ENCODE measurements at places on chromosomes 12 and 14.
A peak's percentile ranks its signal among the peaks of the same experiment; 100 is the strongest.

- no peak overlapping the region for H3K27ac ChIP-seq
- no peaks in the 10 kb centered on the region for H3K36me3 ChIP-seq
- no peaks in the 10 kb centered on the region for H3K27me3 ChIP-seq
Observed at GRCh38 chr14:55904086-55904485, 214.1 kb upstream of the PELI2 start.

DNA sequence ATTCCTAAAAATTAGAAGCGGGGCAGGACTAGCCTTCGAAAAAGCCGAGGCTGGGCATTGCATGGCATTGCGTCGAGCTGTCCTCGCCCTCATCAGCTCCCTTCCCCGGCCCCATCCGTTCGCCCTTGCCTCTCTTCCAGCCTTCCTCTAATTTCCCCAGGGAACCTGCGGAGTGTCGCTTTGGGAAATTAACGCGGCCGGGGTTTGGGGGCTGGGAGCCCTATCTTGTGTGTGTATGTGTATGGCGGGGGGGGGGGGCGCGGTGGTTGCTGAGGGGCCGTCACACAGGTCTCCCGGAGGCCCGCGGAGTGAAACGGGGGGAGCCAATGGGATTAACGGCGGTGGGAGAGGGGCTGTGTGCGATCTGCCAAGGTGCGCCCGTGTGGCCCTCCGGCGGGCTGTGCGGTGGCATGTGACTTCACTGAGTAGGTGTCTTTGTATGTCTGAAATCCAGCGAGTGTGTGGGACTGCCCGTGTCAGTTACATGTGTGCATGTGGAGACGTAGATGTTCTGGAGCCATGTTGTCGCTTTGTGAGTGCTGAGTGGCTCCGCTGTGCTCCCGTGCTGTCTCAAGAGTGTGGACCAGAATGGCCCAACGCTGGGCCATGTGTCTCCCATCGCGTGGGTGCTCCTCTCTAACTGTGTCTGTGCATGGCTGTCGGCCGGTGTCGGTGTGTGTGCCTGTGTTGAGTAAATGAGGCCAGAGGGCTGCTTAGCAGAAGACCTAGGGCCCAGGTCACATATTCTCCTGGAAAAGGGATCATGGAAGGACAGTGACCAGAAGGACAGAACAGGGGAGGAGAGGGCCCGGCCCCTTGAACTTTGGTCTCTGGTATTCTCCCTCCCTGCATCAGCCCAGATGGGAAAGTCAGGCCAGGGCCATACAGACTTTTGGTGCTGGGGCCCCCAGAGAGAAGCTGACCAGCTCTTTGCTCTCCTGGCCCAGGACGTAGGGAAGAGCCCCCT lies 1.5 kb downstream of the PTMS start:
- H3K4me1 ChIP-seq, result peaks cover 41% of the 10 kb centered on the region
- peaks cover 17% of the 10 kb centered on the region for H3K27me3 ChIP-seq
- no peak overlapping the region for H3K27ac ChIP-seq
- no peaks in the 10 kb centered on the region for H3K36me3 ChIP-seq

DNA sequence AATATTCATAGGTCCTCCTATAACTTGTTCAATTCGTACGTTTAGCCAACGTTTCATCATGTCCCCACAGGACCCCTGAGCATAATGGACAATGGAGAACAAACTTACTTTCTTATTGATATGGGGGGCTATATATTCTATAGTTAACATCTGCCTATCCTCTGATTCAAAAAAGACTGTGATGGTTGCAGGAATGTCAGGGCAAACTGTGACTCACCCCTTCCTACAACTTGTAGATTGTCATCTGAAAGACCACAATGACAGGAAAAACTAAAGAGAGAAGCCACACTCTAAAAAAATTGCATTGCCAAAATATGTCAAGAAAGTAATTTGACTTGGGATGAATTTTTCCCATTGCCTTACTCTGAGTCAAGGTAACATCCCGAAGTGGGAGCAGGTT lies 50.8 kb downstream of the CATSPERB start:
- no peak overlapping the region for H3K4me3 ChIP-seq
- H3K4me1 ChIP-seq, result no peaks in the 10 kb centered on the region
- H3K36me3 ChIP-seq, result no peaks in the 10 kb centered on the region
- DNase-seq, result no peak
- H3K27ac ChIP-seq, result no peak overlapping the region
- peaks cover 2% of the 10 kb centered on the region for H3K27me3 ChIP-seq

DNA sequence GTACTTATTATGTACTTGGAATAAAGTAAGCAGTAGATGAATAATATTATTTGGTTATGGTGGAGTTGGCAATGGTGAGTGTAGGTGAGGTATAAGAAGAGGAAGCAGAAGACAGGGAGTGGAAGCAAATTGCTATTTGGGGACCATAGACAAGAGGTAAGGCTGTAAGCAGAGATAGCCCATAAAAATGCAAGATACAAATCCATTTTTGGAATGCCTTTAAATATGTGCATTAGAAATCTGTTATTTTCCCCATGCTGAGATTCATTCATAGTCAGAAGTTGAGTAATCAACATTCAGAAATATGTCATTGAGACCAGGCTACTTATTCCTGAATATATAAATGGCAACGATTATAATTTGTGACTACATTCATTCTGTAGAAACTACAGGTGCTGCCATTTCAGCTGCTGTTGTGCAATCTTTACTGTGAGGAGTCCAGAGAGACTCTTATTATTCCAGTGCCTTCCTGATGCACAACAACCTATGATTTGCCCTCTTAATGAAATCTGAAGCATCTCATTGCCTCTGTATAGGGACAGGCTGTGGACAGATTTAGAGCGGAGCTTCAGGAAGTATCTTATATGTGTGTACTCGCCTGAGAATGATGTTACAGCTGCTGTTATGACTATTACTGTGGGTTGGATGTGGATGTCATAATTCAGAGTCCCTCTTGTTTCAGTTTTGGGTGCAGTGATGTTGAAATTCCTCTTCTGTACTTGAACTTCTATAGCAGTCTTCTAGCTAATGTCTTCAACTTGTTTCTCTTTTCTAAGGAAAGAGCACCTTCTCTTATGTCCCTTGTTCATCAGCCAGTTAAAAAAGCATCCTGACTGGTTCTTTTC lies 173.8 kb downstream of the NAV3 start:
- H3K27ac ChIP-seq, result no peak overlapping the region
- DNase-seq, result no peak
- no peaks in the 10 kb centered on the region for H3K36me3 ChIP-seq
- no peaks in the 10 kb centered on the region for H3K4me1 ChIP-seq
- H3K4me3 ChIP-seq, result no peak overlapping the region

DNA sequence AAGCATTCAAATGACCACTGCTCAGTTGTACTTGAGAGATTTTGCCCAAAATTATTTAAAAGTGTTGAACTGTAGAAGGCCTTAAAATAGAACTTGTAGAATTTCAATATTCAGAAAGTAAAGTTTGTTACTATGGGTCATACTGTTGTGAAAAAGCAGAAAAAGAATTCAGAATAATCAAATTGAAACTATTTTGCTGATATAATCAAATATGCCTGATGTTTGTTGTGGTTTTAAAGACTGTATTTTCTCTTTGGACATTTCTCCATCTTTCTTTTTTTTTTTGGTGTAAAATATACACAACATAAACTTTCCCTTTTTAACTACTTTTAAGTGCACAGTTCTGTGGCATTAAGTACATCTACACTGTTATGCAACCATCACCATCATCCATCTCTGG lies 374.7 kb downstream of the APAF1 start:
- H3K36me3 ChIP-seq, result no peaks in the 10 kb centered on the region
- peaks cover 2% of the 10 kb centered on the region for H3K27me3 ChIP-seq
- H3K4me3 ChIP-seq, result no peak overlapping the region
- H3K27ac ChIP-seq, result no peak overlapping the region
- no peak for DNase-seq
- no peaks in the 10 kb centered on the region for H3K4me1 ChIP-seq

GRCh38 chr12:104462931-104463339 lies 6.2 kb downstream of the CHST11 start:
- H3K4me1 ChIP-seq, result peaks cover 86% of the 10 kb centered on the region
- peak overlapping the region; percentile 88 for H3K27ac ChIP-seq
- H3K27me3 ChIP-seq, result no peaks in the 10 kb centered on the region
- H3K4me3 ChIP-seq, result peak overlapping the region; percentile 97

GRCh38 chr12:124772289-124773170 lies 91.1 kb downstream of the SCARB1 start:
- no peaks in the 10 kb centered on the region for H3K36me3 ChIP-seq
- no peak overlapping the region for H3K27ac ChIP-seq
- no peak overlapping the region for H3K4me3 ChIP-seq
- DNase-seq, result no peak

DNA sequence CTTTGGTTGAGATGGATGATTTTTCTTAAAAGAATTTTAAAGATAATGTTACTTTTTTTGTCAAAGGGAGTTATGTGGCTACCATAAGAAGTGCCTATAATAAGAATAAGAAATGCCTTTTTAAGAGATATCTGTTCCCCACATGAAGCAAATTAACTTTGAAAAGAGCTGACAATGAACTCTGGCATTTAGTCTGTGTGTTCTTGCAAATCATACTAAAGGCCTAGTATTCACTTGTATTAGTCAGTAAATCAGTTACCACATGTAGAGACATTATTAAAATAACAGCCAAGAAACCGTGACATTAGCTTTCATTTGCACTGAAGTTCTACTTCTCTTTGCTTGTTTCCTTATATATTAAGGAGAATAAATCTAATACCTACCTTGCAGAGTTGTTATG lies 296.3 kb downstream of the CCDC91 start:
- no peaks in the 10 kb centered on the region for H3K4me1 ChIP-seq
- DNase-seq, result no peak
- H3K4me3 ChIP-seq, result no peak overlapping the region
- no peaks in the 10 kb centered on the region for H3K27me3 ChIP-seq
- no peaks in the 10 kb centered on the region for H3K36me3 ChIP-seq

- no peaks in the 10 kb centered on the region for H3K27me3 ChIP-seq
- no peaks in the 10 kb centered on the region for H3K36me3 ChIP-seq
- no peaks in the 10 kb centered on the region for H3K4me1 ChIP-seq
- H3K27ac ChIP-seq, result no peak overlapping the region
- no peak overlapping the region for H3K4me3 ChIP-seq
- no peak for DNase-seq
Observed at GRCh38 chr12:2138871-2139308, 86.1 kb downstream of the CACNA1C start.

Data from CD4-positive, CD25-positive, alpha-beta regulatory T cell (primary cell).